ENCODE measurements at places on chromosomes 7 and 10. TPM values are rescaled to one million over a fixed set of nuclear protein-coding genes. Genes with fewer than 3 reads are reported as not detected.
A peak's percentile ranks its signal among the peaks of the same experiment; 100 is the strongest.

GRCh38 chr10:131576341-131577177, 265.0 kb upstream of the TCERG1L start:
- DNase-seq = no peak

GRCh38 chr7:84107259-84107658, 87.3 kb downstream of the SEMA3A start:
- no peak for DNase-seq

GRCh38 chr7:129924602-129925001, 28.2 kb downstream of the UBE2H start:
- DNase-seq = no peak

The CTNNA3 gene
- 0.78 TPM for total RNA-seq

GRCh38 chr7:69763513-69763912, 165.2 kb downstream of the AUTS2 start:
- no peak for DNase-seq

The STRIP2 gene
- 29.7 TPM for total RNA-seq

The PRKAR1B gene
- 13.4 TPM for total RNA-seq

DNA sequence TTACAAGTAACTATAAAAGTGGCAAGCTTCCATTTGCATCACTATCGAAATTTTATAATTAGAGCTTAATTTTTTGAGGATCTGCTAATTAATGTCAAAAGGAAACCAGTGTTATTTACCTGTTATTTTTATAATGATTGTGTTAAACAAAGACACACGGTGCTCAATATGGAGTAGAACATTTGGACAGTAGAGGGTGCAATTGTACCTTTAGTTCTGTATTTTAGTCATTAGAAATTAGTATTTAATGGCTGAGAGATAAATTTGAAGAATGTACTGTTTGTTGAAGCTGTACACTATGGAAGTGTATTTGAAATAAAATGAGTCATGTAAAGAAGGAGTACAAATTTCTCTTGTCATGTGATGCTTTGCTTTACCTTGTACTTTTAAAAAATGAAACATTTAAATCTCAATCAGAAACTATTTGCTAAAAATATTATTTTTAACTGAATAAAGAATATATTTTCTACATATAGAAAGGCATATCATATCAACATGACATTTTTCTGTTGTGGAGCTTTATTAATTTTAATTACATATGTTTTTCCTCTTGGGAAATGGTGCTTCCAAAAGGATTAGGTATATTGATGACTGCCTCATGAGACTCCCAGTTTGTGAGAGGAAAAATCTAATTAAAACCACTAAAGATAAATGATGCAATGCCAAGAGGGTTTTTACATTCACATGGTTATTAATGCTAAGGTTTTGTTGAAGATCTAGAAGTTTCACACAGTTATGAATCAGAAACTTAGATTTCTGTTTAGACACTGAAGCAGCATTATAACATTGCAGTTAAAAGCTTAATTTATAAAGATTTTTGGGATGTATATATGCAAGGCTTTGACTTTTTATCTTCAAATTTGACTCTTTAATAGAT, 10.4 kb upstream of the PRKG1 start:
- no peak for DNase-seq

GRCh38 chr10:89644967-89645741, at the start of gene PANK1:
PANK1 (minus strand) TSS chr10:89645242; CDS start chr10:89644891, 351 bp downstream.
- DNase-seq = peak; percentile 76

The AHR gene
- 37.7 TPM for total RNA-seq

The VIPR2 gene
- total RNA-seq = 0.23 TPM

The PLXNA4 gene
- total RNA-seq = 1.2 TPM

- no peak for DNase-seq
Measured at GRCh38 chr7:26627891-26628341, 236.5 kb downstream of the SKAP2 start.

The ITPRID1 gene
- not detected for total RNA-seq

DNA sequence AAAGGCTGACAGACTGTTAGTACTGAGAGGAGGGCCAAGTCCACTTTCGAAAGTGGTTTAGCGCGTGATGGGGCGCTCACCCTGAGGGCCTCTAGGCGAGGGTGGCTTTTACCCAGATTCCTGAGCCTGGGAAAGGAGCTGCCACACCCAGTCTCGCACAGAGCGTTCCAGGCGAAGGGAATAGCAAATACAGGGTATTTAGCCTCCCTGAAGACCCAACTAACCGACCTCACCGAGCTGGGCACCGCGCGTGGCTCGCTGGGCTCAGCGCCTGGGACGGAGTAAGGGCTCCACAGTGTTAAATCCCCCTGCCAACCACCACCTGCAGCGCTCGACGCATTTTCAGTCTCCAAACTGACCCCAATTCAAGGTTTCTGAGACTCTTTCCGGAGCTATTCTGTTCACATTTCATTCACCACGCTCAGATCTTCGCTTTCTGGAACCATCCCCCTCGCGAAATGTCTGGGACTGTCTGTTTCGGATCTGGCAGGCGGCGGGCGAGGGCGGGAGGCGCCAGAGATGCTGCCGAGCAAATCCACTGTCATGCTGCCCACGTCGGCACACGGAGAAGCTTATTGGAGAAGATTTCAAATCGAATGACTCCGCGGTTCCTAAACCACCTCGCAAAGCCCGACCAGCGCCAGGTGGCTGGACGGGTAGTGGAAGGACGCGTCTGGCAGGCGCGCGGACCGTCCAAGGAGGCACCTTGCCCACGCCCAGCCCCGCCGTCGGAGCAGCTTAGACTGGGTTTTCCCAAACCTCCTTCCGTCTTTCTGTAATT, 1.4 kb upstream of the OSBPL3 start:
- peak; percentile 50 for DNase-seq

The TBL2 gene
- 29.0 TPM for total RNA-seq

DNA sequence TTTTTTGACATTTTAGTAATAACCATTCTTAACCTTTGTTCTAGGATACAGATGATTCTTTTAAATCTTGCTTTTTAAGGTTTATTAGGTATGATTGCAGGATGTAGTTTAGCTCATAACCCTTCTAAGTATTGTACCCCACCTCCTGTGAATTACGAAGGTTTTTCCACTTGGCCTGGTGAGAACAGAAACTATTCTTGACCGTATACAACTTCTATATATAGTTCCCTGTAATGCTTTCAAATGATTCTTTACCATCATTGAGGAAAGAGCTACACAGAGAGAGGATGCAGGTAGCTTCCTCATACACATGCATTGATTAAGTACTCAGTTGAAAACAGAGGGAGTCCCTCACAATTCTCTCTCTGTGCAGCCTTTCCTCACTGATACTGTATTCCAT, 86.3 kb downstream of the PALS2 start:
- no peak for DNase-seq

The CCDC172 gene
- total RNA-seq = not detected

The SUV39H2 gene
- 24.5 TPM for total RNA-seq

GRCh38 chr10:30046476-30046875, 12.9 kb downstream of the JCAD start:
- no peak for DNase-seq

GRCh38 chr10:110694263-110694662, 50.1 kb downstream of the RBM20 start:
- no peak for DNase-seq

DNA sequence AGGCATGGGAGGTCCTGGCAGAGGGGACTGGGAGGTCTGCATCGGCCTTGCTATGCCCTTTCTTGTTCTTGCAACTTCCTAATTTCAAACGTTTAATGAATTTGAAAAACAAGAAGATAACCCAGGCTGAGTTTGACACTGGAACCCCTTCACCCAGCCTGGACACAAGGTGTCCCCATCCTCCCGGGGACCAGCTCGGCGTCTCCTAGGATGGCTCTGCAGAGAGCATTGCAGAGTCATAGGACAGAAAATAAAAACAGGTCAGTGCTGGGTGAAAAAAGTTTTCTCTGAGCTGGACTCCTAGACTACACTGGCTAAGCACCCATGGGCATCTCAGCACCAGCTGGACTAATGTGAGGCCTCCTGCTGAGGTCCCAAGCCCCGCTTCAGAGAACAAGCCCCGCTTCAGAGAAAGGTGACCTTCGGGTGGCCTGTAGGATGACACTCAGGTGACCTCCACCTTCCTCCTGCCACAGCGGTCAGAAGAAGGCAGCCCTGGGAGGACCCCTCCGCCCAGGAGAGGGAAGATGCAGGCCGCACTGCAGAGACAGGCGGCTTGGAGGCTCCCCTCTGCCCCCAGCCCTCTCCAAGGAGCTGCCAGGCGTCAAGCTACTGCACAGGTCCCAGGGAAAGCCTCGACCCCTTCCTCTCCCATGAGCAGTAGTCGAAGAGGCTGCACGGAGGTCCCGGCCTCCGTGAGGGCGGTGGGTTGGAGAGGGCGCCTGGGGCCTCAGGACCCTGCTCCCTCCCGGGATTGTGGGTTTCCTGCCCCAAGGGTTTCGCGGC, 9.3 kb upstream of the UNCX start:
- no peak for DNase-seq

DNA sequence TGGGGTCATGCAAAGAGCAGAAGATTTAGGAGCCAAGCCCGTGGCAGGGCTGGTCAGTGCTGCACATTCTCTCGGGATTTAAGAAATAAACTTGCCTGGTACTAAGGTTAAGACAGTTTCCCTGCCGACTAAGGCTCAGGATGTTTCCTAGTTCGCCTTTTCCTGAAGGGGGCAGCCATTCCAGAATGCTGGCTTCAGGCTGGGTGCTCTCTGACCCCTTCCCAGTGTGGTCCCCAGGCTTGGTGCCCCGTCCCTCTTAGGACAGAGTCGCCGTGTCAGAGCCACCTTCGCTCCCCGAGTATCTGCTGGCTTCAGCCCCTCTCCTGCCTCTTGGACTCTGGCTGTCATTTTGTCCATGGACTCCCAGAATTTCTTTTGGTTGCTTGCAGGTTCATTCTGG, 117.2 kb downstream of the ELFN1 start:
- no peak for DNase-seq

DNA sequence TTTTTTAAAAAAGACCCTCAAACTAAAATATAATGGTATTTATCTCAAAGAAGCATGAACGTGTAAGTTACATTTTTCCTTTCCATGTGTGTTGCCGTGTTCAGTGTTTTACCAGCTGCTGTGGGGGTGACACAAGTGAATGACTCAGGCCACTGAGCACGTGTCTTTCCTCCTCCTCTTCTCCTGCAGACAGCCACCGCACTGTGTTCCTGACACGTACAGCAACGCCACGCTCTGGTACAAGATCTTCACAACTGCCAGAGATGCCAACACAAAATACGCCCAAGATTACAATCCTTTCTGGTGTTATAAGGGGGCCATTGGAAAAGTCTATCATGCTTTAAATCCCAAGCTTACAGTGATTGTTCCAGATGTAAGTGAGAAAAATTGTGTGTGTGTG, 29.7 kb downstream of the TMEM248 start:
- no peak for DNase-seq

The NAT16 gene
- total RNA-seq = not detected
